Fibroblast of skin of abdomen (primary cell): ENCODE measurements at places on chromosomes 12 and 14.

- peak; percentile 73 for DNase-seq
Measured at GRCh38 chr12:6914246-6914946, at the start of gene ENO2. Gene ENO2 (plus strand): TSS chr12:6914580. CDS start chr12:6915833, 1,253 bp downstream.

- DNase-seq, result no peak
Measured at GRCh38 chr12:96068636-96069035, 33.2 kb upstream of the LTA4H start.

- DNase-seq, result no peak
Measured at GRCh38 chr12:88248606-88249005, 106.5 kb downstream of the TMTC3 start.

GRCh38 chr12:133227281-133227852 lies 8.3 kb downstream of the ANHX start:
- no peak for DNase-seq

GRCh38 chr12:12954878-12955625 lies 3.1 kb upstream of the GPRC5D start:
- DNase-seq, result no peak

DNA sequence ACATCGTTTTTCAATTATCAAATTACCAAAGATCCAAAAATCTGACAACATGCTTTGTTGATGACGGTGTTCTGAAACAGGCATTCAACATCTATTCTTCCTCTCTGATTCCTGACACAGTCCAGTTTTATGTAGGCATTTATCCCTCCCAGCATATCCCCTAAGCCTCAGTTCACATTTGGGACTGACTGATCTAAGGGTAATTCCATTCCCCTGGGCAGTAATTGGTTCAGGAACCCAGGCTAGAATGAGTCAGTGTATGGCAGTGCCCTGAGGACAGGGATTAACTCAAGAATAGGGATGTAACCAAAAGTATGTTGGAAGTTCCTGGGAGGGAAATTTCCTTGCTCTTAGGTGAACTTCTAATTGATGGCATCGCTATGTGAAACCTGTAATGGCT lies 10.3 kb upstream of the PCNX1 start:
- DNase-seq, result no peak

DNA sequence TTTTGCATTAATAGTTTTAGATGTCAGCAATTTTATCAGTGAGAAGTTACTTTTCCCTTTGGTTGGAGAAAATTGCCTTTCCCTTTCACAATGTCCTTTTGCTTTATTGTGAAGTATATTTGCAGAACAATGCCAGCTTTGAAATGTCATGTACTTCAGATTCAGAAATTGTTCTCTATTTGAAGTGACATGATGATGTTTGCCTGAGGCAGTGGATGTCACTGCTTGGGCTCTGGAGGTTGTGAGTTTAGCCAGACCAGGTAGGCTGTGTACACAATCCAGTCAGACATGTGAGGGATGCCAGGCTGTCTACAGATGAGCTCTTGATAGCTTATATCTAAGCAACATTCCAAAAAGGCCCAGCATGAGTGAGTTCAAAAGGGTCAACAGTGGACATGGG lies 451.9 kb upstream of the FBXO33 start:
- DNase-seq, result no peak

DNA sequence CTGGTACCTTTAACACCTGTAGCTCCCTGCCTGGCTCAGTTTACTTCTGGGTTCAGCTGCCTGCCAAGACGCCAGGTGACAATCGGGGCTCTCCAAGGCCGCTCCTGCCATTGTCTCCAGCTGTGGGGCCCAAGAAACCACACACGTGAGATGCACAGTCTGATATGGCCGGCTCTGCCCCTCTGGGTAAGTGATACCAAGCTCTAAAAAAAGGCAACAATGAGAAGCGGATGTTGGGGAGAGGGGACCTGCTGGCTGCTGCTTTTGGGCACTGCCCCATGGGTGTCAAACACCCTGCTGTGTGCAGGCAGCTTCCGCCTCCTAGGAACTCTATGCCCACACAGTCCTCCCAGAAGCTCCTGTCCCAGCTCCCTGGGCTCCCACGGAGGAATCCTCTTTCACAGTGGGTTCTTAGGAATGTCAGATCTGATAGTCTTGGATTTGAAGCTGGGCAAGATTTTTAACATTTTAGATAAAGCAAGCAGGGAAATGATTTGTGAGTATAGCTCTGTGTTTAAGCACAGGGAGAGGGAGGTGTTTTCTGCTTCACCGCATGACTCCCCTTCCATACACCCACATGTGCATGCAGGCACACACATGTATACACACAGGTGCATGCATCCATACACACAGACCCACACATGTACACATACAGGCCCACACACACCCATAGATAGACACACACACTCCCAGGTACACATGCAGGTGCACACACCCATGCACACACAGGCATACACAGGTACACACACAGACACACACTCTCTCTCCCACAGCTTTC lies 1135.8 kb downstream of the BCL11B start:
- DNase-seq, result no peak

DNA sequence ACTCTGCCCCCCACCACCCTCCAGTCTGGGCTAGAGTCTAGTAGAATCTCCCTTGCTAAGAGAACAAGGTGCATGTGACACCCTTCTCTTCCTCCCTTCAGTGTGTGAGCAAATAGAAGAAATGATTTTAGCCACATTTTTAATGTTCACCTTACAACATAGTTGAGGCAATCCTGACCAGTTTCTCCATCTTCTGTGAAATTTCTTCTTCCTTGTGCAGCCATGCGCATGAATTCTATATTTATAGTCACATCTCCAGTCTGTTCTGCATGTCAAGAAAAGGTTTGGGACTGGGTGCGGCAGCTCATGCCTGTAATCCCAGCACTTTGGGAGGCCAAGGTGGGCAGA lies 9.5 kb upstream of the LTA4H start:
- DNase-seq, result no peak

DNA sequence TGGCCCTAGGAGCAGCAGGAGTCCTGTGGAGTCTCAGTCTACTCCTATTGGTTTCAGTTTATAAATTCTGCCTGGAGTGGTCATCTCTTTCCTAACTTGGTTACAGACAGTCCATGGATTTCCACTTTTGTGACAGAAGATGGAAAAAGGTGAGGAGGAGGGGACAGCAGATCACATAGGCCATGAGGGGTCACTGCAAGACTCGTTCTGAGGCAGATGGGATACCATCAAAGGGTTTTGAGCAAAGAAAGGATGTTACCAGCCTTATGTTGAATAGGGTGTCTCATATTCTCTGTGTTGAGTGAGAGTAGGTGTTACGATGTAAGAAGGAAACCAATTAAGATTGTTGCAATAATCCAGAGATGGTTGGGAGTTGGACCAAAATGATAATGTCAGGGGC lies 15.3 kb downstream of the PDE3A start:
- DNase-seq, result no peak

GRCh38 chr12:62123721-62124203 lies 136.4 kb upstream of the USP15 start:
- peak; percentile 51 for DNase-seq

- peak; percentile 64 for DNase-seq
Measured at GRCh38 chr12:52204095-52204930, 12.5 kb upstream of the KRT80 start.
